Activated T-cell treated with anti-CD3 and anti-CD28 coated beads for 48 hours (primary cell): ENCODE measurements at places on chromosomes 11 and 22.
A peak's percentile ranks its signal among the peaks of the same experiment; 100 is the strongest.

DNA sequence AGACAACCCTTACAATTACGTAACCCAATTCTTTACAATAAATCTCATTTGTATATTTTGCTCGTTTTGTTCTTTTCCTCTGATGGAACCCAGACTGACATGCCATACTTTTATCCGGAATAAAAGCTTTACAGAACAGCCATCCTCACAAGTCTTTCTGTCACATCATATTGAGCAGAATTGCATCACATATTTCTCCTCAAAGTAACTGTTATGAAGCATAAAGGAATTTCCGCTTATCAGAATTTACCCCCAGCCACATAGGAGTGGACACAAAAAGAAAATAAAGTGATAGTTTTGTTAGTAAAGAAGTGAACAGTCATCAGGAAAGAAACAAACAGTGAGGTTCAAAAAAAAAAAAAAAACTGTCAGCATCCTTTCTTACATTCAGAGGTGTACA lies 539.5 kb upstream of the LUZP2 start:
- DNase-seq = no peak

- DNase-seq = no peak
These were observed 3.5 kb downstream of the PLXNB2 start for GRCh38 chr22:50303848-50304527.

- no peak for DNase-seq
These were observed 16.9 kb downstream of the FADS2 start for GRCh38 chr11:61844909-61845565.

DNA sequence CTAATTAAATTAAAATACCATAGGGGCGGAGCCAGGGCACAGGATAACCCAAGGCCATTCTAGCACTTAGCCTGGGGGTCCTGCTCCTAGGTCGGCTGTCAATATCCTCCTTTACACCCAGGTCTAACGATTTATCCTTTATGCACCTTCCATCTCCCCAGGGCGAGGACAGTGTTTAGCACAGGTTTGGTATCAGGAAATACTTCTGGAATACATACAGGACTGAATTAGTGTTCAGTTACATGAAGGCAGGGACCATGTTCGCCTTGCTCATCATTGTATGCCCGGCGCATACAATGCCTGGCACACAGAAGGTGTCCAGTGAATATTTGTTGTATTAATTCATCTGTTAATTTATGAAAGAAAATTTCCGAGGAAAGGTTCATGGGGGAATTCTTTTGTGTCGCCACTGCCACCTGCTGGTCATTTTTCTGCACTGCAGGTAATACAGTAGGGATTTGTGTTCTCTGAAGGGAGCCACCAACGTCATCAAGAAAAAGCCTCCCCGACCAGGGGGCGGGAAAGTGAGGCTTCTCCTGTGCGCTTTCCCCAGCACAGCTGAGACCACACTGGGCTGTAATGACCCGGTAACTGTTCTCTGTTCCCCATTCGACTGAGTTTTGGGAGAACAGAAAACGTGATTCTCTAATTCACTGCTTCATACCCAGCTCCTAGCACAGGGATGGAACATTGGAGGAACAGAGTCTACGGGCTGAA lies 68.7 kb upstream of the ASPHD2 start:
- peak; percentile 50 for DNase-seq

GRCh38 chr11:81220146-81220895 lies 1513.3 kb downstream of the FAM181B start:
- no peak for DNase-seq

GRCh38 chr11:55942785-55943392 lies 6.7 kb upstream of the OR5I1 start:
- no peak for DNase-seq

DNA sequence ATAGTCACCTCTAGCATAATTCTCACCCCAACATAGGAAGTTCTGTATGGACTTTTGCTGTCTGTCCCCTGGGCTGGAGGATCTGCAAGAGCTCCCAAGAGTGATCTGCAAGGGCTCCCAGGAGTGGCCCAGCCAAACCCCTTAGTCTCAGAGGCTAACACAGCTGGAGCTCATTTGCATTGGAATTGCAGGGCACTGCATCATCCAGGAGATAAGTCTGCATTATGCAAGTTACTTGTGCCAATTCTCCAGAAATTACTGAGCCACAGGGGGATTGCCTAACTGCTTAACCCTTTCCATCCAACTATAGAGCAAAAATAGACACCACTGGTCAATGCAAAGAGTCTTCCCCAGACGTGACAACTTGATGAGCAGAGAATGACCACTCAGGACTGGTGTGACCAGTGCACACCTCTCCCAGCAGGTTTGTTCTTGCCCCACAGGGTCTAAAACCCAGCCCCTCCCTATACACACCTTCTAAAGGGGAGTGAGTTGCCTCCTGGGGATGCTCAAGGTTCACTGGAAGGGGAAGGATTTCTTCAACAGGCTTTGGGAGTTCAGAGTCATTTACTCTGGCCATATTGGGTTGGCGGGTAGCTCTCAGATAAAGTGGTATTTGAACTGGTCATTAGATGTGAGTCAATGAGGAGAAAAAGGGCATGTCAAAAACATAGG lies 38.4 kb downstream of the POU2AF3 start:
- DNase-seq = no peak

DNA sequence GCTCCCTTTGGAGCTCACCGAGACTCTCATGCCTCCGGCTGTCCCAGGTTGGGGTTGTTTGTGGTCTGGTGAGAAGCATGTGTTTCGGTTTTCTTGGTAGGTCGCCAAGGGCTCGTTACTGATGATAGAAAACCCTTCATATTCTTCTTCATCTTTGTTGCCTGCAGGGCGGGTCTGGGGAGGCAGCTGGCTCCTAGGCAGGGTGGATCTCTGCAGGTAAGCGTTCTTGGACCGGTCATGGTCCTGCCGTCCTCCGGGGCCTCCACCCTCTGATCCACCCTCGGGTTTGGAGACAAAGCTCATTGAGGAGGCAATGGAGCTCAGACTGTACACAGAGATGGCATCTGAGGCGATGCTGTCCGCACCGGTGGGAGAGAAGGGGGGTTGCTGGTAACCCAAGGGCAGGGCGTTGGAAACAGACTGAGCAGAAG lies 64.3 kb upstream of the PITPNB start:
- no peak for DNase-seq

- peak; percentile 17 for DNase-seq
These were observed 10.7 kb upstream of the ACCSL start for GRCh38 chr11:44036811-44037657.

GRCh38 chr11:117239295-117239694 lies 6.8 kb downstream of the RNF214 start:
- no peak for DNase-seq
